ENCODE measurements at places on chromosomes 12 and 14. TPM values are rescaled to one million over a fixed set of nuclear protein-coding genes. Genes with fewer than 3 reads are reported as not detected.

The RFX4 gene
- not detected for total RNA-seq

The CD69 gene
- not detected for total RNA-seq

The FAM90A1 gene
- total RNA-seq: 0.10 TPM

The PRR4 gene
- total RNA-seq: 1.9 TPM

The CELA1 gene
- total RNA-seq: not detected

The KLRC2 gene
- total RNA-seq: 1.6 TPM

The CPSF6 gene
- 60.3 TPM for total RNA-seq

The PMCH gene
- not detected for total RNA-seq

The CCND2 gene
- not detected for total RNA-seq

The PAX9 gene
- total RNA-seq: 2.8 TPM

The CNTN1 gene
- total RNA-seq: 41.5 TPM

The RSRC2 gene
- 54.8 TPM for total RNA-seq

The IRAK3 gene
- total RNA-seq: 0.93 TPM

The PTMS gene
- total RNA-seq: 687 TPM

The SLC24A4 gene
- total RNA-seq: 0.21 TPM

The GLIPR1L2 gene
- not detected for total RNA-seq

The BHLHE41 gene
- total RNA-seq: 1.2 TPM

The CCDC177 gene
- not detected for total RNA-seq

The KRT77 gene
- not detected for total RNA-seq

The PPP1R36 gene
- total RNA-seq: not detected

The LRTM2 gene
- not detected for total RNA-seq

The CPM gene
- total RNA-seq: 5.3 TPM

The NXPH4 gene
- total RNA-seq: 2.7 TPM

The TAS2R20 gene
- total RNA-seq: 0.30 TPM

The PFKM gene
- total RNA-seq: 26.6 TPM

The LYZ gene
- total RNA-seq: 1.5 TPM

The HOXC12 gene
- total RNA-seq: not detected

The GPR65 gene
- total RNA-seq: not detected

The GTF2A1 gene
- total RNA-seq: 13.3 TPM

The TMEM253 gene
- 0.66 TPM for total RNA-seq

The PMEL gene
- total RNA-seq: 1.3 TPM

The KCNH3 gene
- 1.5 TPM for total RNA-seq

The NGB gene
- total RNA-seq: not detected

The RNASE3 gene
- not detected for total RNA-seq

The KRAS gene
- total RNA-seq: 6.6 TPM

The KIF5A gene
- total RNA-seq: 0.18 TPM

The GYS2 gene
- total RNA-seq: 0.05 TPM

The WSCD2 gene
- not detected for total RNA-seq

The TMEM63C gene
- total RNA-seq: 2.2 TPM

The ZNF891 gene
- total RNA-seq: 0.24 TPM

The RNFT2 gene
- total RNA-seq: 2.8 TPM

The FAM222A gene
- total RNA-seq: 6.9 TPM

The TC2N gene
- 0.54 TPM for total RNA-seq

The NPFF gene
- total RNA-seq: not detected

The RPL10L gene
- total RNA-seq: not detected

The IFNG-AS1 gene
- not detected for total RNA-seq

The TMTC2 gene
- 1.0 TPM for total RNA-seq

All from A549 treated with ZK216348 at 1 μM for 4 hours (cell line).